ENCODE measurements at places on chromosomes 16 and 17. TPM values are rescaled to one million over a fixed set of nuclear protein-coding genes. Genes with fewer than 3 reads are reported as not detected.
A peak's percentile ranks its signal among the peaks of the same experiment; 100 is the strongest.

DNA sequence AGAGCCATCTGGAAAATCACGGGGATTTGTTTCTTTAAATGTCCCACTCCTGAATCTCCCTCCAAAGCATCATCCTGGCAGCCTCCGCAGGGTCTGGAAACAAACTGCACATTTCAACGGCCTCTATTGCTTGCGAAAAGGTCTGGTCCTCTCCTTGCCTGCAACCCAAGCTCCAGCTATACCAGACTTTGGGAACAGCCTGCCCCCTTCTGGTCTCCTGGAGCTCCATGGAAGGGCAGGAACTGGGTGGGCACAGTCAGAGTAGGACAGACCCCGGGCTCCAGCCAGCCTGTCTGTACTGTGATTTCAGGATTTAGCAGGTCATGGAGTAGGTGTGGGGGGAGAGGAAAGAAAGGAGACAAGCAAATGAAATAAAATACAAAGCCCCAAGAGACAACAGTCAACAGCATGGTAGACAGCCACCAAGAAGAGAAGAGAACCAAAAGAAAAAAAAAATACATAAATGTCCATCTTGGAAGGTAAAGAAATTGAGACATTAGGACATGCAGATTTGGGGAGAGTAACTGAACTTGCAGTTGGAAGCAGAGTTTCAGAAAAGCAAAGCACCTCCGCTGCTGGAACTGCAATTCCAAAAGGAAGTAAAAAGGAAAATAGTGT, 2.7 kb downstream of the XYLT1 start:
- peak; percentile 81 for DNase-seq

DNA sequence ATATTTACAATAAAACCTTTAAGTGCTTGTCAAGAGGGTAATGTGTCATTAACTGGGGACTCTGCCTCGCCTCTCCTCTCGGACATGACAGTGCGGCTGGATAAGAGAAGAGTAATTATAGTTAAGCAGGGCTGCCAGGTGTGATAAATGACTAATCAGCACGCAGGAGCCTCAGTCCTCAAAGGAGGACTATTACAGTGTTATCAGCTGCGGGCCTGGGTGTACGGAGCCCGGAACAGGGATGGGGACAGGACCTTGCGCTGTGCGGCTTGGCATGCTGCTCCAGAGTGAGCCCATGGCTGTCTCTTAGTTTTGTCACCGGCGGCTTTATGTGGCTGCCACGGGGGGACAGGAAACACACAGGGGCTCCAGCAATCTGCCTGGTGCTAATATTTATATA, 607.2 kb downstream of the MAF start:
- DNase-seq, result no peak

DNA sequence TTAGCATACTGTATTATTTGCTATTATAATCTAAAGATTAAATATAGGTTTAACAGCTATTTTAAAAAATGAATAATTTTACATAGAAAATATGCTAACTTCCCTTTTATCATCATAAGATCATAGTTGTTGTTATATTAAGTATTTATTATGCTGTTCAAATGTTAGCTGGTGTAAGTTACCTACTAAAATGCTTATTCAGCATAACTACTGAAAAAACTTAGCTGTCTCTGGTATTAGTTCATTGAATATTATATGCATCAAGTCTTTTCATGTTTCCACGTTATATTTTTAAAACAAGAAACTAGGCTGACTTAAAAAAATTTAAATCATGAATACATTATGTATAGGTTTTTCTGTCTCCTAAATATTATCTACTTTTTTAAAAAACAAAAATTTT, 62.6 kb downstream of the NETO2 start:
- DNase-seq, result no peak

The TCAP gene
- 1.5 TPM for total RNA-seq

DNA sequence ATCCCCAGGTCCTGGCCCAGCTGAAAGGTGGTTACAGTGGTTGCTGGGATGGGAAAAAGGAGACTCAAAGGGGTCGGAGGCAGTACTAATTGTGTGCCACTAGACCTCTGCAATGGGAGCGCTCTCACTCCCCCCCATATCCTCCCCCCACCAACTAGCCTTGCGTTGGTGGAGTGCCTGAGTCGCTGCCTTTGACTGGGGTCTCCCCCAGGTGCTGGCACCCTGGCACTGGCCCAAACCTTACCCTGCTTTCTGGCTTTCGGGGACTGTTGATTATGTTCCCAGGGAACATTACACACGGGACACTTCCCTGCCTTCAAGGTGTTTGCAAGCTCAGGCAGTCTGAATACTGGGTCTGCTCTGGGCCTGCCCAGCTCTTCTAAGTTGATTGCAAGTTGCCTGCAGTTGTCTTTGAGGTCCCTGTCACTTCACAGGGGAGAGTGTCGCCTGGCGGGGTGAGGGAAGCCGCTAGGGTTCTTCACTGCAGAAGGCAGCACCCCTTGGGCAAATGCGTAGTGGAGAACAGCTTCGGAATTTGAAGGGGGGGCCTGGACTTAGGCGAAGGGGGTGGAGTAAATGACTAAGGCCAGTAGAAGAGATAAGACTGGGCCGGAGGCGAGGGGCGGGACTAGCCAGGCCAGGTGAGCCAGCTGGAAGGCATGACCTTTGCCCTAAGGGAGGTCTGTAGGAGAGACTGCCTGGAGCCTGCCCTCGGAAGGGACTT, 98.0 kb downstream of the RAB11FIP4 start:
- DNase-seq, result no peak

The OR4D1 gene
- not detected for total RNA-seq

All from spleen (tissue), 13 donors.